ENCODE measurements at places on chromosomes 4 and X. TPM values are rescaled to one million over a fixed set of nuclear protein-coding genes. Genes with fewer than 3 reads are reported as not detected.

GRCh38 chr4:154779362-154779947, 1.6 kb upstream of the RBM46 start:
- DNase-seq: no peak

DNA sequence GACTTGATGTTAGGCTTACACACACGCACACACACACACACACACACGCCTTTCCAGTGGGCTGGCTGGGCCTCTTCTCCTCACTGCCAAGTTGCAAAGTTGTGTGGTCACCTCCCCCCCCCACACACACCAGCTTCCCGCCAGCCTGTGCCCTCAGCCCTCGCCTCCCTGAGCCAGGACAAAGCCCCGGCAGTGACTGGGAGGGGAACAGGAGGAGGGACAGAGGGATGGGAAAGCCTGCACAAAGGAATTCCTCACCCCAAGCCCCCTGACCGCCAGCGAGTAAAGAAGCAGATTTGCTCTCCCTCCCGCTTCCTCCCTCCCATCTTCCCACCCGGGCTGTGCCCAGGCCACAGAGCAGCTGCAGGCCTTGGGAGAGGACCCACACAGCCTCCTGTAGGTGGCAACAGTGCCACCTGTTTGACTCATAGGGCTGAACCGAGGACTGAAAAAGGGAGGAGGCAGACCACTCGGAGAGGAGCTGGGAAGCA, at the start of gene GDPD2:
GDPD2 (plus strand) TSS at position 464 of the 491 bp plus-strand sequence. CDS start 1,671 bp downstream, outside the sequence.
- no peak for DNase-seq

DNA sequence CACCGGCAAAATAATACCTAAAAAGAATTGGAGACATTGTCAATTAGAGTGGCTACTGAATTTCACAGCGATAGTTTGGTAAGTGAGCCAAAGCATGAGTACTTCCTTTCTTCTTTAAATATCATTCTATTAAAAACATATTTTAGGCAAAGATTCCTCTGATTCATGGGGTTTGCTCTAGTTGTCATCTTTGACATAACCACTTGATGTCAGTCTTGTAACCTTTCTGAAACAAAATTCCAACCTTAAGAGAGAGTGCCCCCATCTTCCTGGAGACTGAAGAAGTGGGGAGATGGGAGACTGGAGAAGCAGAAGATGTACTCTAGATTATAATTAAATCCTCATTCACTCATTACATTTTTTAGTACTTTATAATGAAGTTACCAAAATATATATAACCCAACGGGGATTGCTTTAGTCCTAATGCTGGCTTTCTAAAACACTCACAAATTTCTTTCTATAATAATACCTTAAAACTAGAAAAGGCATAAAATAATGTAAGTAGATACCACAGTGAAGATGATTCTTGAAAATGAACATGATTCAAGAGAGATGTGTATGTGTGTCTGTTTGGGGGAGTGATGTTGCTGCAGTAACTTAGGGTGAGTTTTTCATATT, 96.4 kb downstream of the EMCN start:
- peak; percentile 29 for DNase-seq

GRCh38 chrX:15151267-15152186, 118.4 kb downstream of the ASB9 start:
- peak; percentile 49 for DNase-seq

DNA sequence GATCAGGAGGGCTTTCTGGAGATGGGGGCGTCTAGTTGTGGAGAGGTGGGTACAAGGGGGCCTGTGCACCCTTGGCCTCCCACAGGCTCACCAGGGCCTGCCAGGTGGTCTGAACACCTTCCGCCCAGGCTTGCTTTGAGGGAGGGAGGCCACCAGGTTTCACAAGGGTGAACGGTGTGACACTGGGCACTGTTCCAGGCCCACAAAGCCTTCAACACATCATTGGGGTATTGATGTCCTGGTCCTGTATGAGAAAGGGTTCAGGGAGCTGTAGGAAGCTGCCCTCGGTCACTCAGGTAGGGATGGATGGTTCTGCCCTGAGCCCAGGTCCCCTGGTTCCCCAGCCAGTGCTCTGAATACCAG, 6.0 kb downstream of the HTRA3 start:
- DNase-seq: no peak

DNA sequence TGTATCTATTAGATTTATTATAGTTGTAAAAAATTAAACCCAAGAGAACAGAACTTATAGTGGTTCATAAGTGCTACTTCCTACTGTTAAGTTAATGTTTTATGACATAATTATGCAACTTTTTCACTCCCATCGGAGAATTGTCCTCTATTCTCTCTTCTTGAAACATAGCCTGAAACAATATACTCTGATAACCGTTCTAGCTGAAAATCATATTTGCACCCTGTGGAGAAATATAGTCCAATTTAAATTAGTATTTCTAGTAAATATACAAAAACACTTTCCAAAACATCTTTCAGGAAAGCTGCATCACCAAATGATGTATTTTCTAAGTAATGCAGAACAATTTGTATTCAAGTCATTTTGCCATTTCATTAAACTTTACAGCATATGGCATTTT, 586.4 kb downstream of the PRR32 start:
- no peak for DNase-seq

DNA sequence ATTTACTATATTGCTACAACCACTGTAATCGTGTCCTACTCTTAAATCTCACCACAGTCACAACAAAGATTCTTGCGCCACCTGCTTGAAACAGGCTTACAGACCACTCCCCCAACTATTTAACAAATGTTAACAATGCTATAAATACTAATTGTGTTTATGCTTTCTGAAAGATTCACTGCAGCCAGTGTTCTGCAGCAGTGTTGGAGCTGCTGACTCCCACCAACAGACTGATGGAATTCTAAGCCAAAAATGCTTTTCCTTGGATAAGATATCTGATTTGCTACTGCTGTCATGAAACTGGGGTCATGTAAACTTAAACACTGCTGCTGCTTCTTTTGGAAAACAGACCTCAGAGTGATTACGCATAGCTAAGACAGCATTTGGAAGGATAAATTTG, 244.2 kb upstream of the MAB21L2 start:
- DNase-seq: no peak

DNA sequence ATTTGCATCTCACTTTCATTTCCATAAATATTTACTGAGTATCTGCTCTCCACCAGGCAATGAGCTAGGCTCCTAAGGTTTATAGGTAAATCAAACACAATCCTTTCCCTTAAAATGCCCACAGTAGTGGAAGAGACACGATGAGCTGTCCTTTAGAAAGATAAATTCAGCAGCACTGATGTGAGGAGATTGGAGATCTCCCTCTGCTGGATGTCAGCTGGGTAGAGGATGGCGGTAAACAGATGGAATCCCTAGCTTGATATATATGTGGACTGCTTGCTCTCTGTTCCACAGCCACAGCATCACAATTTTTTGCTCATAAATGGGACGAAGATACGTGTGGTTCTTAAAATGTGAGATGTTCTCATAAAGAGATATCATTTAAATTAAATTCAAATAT, 216.4 kb upstream of the RASGEF1B start:
- peak; percentile 44 for DNase-seq

DNA sequence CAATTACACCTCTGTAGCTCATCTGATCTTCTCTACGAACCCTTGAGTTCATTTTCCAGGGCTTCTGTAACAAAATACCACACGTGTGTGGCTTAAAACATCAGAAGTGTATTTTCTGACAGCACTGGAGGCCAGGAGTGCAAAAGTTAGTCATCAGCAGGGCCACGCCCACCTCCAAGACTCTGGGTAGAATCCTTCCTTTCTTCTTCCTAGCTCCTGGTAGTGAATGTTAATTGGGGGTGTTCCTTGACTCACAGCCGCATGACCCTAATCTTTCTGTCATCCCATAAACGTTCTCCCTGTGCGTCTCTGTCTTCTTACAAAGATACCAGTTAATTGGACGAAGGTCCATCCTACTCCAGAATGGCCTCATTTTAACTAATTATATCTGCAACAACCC, 115.0 kb downstream of the TRIML1 start:
- no peak for DNase-seq

DNA sequence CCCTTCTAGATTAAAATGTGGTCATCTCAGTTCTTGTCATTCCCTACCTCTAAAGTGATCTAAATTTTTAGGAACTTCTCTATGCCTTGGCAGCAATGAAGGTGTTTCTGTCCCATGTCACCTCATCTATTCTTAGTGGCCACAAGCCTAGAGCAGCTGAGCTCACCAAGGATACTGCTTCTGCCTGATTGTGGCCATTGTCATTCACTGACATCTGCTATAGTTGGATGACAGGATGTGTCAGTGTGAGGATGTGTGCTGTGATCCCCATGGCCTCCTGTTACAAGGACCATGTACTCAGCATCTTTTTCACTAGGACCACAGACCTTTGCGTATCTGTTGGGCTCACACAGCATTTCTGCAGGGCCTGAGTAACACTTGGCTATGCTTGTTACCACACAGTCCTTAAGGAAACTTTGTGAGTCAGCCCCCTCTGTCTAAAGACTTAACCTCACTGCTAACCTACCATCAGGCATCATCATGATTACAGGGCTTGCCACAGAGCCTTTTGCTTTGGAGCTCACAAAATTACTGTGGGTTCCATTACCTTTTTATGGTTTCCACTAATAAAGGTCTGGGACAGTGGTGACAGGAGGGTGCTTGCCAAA, 421.0 kb downstream of the ADAM29 start:
- DNase-seq: no peak

DNA sequence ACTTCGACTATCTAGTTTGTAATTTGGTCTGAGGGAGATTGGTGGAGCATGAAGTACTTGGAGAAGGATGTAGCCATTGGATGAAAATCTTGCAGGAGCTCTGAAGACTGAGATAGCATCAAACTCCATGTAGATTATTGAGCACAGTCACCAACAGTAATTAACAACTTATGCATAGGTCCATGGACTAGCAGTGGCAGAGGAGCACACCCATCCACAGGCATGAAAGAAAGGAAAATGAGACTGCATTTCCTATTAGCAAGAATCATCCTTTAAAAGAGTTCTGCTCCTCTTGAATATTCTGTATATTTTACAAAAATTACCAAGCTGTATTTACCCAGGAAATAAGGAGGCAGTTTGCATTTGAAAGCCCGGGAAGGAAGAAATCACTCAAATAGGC, 529.4 kb upstream of the ACTRT1 start:
- DNase-seq: no peak

DNA sequence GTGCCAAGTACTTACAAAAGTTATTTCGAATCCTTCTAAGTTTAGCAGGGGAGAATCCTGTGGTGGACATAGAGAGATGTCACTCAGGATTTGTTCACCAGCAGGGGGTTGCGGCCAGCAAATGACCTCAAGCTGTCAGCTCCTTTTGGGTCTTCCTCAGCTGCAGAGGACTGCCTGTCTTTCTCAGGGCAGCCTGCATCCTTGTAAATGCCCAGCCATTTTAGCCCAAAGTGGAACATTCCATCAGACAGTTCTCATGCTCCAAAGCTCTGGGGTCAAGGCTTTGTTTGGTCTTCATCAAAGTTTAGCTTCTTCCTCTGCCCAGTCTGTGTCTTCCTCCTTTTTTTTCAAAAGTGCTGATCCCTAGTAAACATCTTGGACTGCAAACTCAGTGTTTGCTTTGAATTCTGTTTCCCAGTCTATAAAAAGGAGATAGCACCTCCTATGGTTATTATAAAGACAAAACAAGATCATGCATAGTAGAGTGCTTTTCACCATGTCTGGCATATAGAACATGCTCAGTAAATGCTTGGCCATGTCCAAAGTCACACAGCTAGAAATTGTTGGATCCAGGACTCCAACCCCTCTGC, 156.4 kb upstream of the GATB start:
- DNase-seq: no peak

DNA sequence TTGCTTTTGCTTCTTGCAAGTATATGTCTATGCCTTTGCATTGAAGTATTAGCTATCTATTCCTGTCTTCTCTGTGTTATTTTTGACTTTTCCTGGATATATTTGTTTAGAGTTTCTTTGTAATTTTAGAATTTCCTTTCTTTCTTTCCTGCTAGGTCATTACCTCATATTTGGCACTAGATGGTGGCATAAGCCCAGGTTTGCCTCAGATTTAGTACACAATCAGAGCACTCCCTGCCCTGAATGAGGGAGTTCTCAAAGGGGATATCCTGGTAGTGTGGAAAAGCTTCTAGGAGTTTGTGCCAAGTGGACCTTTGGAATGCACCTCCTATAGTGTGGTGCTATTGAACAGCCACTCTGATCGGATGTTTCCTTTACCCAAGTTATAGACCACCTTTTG, 181.6 kb downstream of the UGT8 start:
- no peak for DNase-seq

DNA sequence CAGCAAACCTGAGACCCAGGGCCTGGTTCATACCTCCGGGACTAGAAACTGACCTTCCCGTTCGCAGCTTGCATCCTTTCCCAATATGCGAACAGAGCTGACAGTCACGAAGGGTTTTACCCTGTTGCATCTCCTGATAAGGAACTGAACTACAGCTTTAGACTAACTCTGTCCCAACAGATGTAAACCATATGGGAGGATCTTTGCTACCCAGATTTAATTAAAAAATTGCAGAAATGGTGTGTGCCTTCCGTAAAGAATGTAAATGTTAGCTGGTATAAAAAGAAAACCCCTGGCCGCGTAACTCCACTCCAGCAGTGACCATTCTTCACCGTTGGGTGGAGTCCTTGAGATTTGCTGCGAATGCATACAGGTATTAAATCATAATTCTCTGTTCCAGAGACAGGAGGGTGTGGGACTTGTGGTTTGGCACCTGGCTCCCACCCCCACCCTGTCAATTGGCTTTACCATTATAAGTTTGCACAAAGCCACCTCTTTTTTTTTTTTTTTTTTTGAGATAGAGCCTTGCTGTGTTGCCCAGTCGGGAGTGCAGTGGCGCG, 40.6 kb upstream of the SORCS2 start:
- DNase-seq: no peak

- no peak for DNase-seq
Measured at GRCh38 chrX:154717824-154718223, 33.1 kb downstream of the GAB3 start.

DNA sequence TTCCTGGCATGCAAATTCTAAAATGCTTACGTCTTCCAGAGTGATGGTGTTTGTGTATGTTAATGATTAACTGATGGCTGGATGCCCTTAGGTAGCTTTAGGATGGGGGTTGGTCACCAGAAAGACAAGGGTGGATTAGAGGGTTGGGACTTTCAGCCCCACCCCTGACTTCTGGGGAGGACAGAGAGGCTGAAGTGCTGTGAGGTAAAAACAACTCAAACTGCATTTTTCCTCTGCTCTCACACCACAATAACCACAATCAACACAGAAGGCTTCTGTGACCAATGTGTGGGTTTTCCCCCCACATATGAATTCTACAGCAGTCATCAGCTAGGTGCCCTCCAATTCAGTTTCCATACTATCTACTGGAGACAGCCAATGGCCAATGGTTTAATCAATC, 18.7 kb upstream of the DDIT4L start:
- DNase-seq: no peak

FTSJ1 gene
- 67.3 TPM for total RNA-seq

TREX2 gene
- 3.1 TPM for total RNA-seq

TRIM75 gene
- total RNA-seq: not detected

FRAS1 gene
- total RNA-seq: not detected

MID1 gene
- not detected for total RNA-seq

RAB9A gene
- total RNA-seq: 36.9 TPM

CT47B1 gene
- not detected for total RNA-seq

CASK gene
- 25.6 TPM for total RNA-seq

NR3C2 gene
- total RNA-seq: 6.3 TPM

RNF4 gene
- 123 TPM for total RNA-seq

CXorf49 gene
- total RNA-seq: not detected
